Activated CD4-positive, alpha-beta T cell treated with anti-CD3 and anti-CD28 coated beads, Interleukin-2, Interleukin-6, amounts not matched to agents 100 ng/mL and 50 ng/mL, durations not matched to agents 16 hours and 8 hours (primary cell): ENCODE measurements at places on chromosomes 5 and 9.
A peak's percentile ranks its signal among the peaks of the same experiment; 100 is the strongest.

DNA sequence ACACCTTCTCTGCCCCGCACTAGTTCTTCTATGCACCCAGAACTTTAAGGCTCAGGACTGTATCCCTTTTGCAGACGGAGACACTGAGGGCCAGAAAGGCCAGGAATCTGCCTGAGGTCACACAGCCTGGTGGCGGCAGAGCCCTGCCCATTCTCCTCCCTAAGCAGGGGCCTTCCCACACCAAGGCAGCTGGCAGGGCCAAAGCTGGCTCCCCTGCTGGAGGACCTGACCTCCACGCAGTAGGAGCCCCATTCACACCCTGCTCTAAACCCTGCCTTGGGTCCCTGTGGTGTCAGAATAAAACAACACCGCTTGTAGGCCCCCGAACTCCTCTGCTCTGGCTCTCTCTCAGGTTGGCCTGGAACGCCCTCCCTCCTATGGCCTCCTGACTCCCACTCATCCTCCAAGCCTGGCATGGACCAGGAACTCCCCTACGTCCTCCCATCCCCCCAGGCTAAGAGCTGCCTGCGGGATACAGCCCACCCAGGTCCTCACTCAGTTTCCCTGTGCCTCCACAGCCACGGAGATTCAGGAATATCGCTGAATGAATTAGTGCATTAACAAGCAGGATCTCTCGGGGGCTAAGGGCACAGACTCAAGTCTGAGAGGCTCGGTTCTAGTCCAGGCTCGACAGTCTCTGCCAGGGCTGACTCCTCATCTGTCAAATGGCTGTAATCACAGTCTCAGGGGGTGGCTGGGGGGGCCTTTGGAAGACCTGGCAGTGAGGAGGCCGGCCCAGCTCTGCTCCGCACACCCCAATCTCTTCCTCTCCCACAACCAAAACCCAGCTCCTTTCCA lies 2.8 kb downstream of the ST6GALNAC6 start:
- DNase-seq = no peak

DNA sequence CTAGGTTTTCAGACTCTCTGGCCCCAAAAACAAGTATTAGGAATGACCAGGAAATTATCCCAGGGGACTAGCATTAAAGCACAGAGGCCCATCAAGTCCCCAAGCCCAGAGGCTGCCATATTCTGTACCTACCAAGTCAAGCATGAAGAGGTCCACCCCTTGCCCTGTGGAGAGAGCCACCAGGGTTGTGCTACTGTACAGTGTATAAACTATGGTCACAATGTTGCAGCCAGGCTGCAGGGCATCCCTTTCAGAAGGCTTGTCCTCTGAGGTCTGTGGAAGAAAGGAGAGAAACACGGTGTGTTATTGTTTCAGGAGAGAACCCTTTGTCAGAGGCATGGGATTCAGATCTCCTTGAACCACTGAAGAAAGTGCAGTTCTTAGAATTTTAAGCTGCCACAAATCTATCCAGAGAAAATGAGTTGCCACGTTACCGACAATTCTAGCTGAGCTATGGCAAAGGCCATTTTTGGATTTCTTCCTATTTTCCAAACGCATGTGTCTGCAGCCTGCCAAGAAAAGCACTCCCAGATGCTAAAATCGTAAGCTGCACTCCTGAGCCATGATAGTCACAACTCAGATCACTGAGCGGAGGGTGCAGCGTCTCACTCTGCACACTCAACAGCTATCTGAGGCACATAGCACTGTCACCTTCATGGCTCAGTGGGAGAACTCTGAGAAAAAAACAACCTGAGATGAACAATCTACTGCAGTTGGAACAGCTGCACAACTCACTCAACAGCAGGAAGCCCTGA lies 45.5 kb upstream of the SPATA31E1 start:
- DNase-seq = no peak

- DNase-seq = no peak
Observed at GRCh38 chr5:126182971-126183695, 240.1 kb upstream of the GRAMD2B start.

DNA sequence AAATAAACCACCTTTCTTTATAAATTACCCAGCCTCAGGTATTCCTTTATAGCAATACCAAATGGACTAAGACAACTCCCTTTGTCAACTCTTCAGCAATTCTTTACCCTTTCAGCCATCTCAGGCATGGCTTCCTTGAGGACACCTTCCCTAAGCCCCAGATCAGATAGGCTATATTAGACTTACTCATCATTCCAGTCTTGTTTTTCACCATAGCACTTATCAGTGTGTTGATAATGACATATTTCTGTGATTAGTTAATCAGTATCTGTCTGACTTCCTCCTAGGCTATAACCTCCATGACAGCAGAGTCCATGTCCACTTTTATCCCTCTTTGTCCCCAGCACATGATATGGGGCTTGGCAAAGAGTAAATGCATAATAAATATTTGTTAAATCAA lies 238.1 kb downstream of the ACTL7B start:
- DNase-seq = no peak

GRCh38 chr9:20315677-20316076 lies 306.6 kb downstream of the MLLT3 start:
- DNase-seq = peak; percentile 19

DNA sequence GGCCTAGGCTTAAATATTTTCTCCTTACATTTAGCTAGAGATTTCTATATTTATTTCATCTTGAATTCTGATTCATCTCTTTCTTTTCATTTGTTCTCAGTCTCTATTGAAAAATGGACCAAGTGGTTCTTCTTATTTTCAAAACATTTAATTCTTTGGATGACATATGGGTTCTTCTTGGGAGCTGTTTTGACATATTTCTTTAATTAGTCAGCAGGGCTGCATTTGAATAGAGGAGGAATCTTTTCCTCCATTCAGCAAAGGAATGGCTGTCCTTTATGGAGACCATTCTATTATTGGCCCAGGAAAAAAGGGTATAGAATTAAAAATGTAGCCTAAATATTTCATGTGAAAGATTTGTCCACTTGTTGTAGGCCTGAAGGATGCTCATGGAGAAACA lies 109.9 kb downstream of the RPS23 start:
- no peak for DNase-seq

DNA sequence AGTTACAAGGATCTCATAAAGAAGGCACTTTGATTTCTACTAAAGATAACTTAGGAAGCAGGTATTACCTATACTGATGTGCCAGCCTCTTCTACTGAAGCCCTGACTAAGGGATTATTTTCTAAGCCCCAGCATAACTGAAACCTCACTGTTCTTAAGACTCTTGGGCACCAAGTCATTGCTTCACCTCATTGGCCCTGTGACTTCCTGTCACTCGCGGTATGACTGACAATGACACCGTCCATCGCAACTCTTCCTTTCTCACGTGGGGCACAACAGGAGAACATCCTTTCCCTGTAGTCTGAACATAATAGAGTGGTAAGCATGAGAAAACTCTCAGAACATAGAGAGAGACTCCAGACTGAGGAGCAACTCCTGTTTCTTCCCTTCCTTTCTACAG lies 6.4 kb downstream of the OR2V2 start:
- peak; percentile 54 for DNase-seq

GRCh38 chr9:123637945-123638634 lies 282.1 kb downstream of the CRB2 start:
- peak; percentile 46 for DNase-seq

GRCh38 chr5:14552017-14552416 lies 29.6 kb upstream of the OTULINL start:
- no peak for DNase-seq

DNA sequence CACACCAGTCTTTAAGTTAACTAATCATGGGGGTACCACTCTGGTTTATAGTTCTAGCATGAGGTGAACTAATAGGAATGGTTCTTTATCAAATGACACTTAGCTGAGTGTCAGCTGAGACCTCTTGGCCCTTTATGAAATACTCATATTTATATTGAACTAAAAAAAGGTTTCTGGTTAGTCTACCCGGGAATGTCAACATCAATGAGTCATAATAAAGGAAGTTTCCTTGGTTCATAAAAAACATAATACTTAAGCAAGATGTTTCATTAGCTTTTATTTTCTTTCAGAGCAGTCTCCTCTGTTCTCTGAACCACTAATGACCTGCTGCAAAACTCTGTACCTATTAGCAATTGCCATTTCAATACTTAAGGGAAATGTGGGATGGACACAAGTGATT lies 13.7 kb downstream of the DAB2 start:
- no peak for DNase-seq

- no peak for DNase-seq
Observed at GRCh38 chr5:54692631-54693030, 175.1 kb downstream of the SNX18 start.

GRCh38 chr5:25763781-25764180 lies 1119.0 kb upstream of the CDH10 start:
- no peak for DNase-seq

GRCh38 chr9:135907006-135907430 lies 328 bp downstream of the CAMSAP1 start:
- DNase-seq = peak; percentile 36

DNA sequence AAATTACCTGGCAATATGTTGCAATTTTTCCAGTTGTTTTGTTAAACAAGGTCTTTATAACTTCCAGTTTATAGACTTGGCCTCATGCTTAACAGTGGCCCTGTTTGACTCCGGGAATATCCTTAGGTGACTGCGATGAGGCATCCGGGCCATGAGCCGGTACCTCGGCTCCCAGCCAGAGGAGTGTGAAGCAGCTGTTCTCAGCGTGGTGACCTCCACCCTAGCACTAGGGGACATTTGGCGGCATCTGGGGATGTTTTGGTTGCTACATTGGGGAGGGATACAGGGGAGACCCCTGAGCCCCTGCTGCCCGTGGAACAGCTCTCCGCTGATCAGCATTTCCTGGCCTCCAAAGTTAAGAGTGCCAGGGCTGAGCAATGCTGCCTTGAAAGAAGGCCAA lies 533.4 kb downstream of the IRX1 start:
- no peak for DNase-seq

DNA sequence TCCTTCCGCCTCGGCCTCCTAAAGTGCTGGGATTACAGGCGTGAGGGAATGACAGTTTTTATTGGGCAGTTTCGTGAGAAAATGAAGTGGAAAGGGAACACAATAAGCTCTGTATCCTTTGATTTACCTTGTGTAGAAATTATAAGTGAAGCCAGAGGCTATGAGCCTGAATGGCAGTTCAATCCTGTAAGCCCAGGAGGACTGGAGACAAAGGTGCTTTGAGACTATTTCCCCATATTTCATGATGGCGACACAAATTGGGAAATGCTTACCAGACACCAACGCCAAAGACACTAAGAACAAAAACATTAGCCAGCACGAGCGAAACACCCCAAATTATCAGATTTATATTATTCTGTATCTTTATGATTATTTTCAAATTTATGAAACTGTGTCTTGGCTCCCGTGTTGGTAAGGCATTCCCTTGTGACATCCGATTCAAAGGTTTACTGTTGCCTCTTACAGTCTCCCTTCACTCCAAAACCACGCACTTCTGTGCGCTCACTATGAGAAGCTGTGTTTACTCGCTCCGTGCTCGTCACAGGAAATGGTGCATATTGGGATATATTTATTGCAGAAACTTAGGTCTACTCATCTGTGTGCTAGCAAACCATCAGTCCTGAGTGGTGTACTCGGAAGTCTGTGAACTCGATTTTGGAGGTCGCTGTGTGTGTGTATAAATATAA lies 73.9 kb downstream of the SH3PXD2B start:
- no peak for DNase-seq

- no peak for DNase-seq
Observed at GRCh38 chr9:84501587-84501986, 161.0 kb upstream of the SLC28A3 start.
